ENCODE measurements at places on chromosomes 3 and 15.

GRCh38 chr15:62128916-62129315, 36.2 kb downstream of the C2CD4B start:
- no peak for DNase-seq

GRCh38 chr15:101813803-101814534, 2.0 kb downstream of the OR4F15 start:
- DNase-seq = no peak

DNA sequence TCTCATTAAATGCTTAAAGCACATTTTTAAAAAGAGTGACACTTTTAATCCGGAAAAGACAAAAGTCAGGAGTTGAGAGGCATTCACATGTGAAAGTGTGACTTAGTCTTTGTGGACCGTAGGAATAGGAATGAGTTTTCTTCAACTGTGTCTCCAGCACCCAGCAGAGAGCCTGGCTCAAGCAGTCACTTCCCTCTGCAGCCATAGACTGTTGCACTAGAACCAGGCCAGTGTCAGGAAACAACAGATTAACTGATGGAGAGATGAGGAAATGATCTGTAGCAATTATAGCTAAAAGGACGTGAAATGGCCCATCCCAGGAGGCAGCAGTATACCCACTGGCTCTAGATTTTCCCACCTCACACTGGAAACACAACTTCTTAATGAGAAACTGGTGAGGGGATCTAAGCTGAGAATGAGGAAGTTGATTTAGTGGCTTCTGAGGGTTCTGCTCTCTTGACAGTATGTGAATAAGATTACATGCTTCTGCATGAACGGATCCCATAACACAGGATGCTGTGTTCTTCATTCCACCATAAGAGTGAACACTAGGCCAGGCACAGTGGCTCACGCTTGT, 19.8 kb downstream of the CFAP92 start:
- no peak for DNase-seq

DNA sequence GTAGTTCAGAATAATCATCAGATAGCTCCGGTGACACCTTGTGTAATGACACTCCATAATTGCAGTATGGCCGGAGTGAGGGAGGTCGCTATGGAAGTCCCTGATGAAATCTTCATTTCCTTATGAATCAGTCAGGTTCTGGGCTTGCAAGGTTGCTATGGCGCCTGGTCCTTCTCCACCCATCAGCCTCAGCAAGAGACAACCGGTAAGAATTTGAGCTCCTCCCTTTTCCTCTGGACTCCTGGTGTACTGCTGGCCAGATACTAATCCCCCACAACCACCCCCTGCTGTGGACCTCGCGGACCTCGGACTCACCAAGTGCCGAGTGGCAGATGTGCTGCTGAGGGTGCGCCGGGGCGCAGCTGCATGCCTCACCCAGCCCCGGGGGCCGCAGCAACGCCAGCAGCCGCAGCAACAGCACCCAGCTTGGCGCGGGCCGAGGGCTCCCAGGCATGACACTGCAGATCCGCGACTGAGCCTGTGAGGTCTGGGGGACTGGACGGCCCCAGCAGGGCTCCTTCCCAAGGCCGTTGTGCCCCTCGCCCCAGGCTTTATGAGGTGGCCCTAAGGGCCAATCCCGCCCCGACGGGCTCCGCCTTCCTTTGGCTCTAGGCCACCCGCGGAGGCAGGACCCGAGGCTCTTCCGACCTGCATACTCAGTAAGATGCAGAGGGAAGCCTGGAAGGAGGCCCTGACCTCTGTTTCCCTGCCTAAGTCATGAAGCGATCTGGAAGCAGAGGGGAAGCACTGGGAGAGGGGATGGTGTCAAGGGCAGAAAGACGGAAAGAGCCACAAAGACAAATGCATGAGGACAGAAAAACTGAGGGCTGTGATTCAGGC, at the start of gene TIMP4:
TSS of gene TIMP4 (minus strand) at position 526 of the 840 bp plus-strand sequence. CDS start at position 454, 72 bp downstream.
- DNase-seq = no peak

DNA sequence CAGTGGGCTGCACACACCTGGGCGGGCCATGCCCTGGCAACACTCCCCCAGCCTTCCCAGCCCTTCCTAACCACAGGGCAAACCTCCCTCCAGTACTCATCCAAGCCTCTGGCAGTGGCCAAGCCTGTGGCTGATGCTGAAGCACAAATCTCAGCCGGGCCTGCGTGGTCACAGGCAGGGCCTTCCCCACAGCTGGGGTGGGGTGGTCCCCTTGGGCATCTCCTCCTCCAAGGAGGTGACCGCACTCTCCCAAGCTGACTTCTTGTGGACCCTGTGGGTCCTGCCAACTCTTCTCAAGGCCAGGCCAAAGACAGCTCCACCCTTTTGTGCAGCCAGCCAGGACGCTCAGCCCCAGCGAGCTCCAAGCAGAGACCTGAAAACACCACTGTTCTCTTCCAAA, 21.4 kb downstream of the GRAMD2A start:
- no peak for DNase-seq

DNA sequence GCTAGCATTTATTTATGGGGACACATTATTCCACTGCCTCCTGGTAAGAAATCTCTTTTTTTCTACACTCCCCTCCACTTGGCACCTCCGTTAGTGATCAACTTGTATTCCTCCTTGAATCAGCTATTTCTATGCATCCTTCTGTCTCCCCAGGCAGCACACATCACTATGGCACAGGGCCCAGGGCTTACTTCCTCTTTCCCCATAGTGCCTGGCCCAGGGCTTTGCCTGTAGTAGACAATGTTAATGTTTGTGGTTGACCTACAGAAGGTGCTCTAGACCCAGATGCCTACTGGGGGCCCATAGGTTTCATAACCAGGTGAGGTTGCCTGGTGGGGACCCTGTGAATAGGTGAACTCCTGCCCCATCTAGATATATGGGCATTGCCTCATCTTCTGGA, 44.9 kb downstream of the EPHB1 start:
- no peak for DNase-seq

GRCh38 chr3:128430731-128431130, 36.0 kb downstream of the DNAJB8 start:
- DNase-seq = no peak

DNA sequence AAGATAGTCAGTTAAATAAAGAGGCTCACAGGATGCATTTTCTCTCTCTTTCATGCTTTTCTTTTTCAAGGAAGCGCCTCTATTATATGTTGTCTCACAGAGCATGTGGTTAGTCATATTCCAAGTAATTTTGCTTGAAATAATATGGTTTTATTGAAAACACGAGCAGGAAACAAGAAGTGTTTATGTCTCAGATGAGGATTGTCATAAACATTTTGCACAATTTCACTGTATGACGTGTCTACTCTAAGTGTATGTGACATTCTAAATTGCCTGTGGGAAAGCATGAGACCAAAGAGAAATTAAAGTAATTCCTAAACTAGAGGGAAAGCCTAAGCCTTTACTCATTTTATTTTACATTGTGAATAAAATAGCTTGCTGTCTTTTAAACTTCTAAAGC, 818.6 kb downstream of the EPHA3 start:
- no peak for DNase-seq

DNA sequence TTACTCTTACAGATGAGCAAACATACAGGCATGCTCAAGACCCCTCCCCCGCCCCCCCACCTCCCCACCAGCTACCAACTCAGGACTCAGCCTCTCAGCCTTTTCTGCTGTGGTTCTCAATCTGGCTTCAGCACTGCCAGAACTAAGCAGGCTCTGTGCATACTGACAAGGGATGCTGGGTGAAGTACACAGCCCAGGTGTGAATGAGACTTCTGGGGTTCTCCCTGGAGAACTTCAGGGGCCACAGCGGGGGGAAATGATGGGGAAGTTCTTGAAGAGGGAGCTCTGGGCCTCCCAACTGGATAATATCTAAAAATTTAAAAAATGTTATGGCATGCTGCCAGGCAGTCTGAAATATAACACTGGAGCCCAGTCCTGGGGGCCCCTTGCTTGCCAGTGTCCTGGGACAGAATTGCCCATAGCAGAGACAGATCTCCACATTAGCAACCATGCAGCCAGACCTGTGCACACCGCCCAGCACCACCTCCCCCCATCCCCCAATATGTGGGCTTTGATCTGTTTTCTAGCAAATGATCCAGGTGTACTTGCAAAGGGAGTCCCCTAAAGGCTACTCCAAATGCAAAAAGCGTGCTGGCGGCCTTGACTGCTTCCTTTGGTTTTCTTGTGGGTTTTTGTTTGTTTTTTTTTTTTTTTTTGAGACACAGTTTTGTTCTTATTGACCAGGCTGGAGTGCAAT, 41.4 kb downstream of the PGPEP1L start:
- DNase-seq = no peak
